Muscle of back (tissue), 13 donors: ENCODE measurements at places on chromosomes 11 and 22. TPM values are rescaled to one million over a fixed set of nuclear protein-coding genes. Genes with fewer than 3 reads are reported as not detected.

DNA sequence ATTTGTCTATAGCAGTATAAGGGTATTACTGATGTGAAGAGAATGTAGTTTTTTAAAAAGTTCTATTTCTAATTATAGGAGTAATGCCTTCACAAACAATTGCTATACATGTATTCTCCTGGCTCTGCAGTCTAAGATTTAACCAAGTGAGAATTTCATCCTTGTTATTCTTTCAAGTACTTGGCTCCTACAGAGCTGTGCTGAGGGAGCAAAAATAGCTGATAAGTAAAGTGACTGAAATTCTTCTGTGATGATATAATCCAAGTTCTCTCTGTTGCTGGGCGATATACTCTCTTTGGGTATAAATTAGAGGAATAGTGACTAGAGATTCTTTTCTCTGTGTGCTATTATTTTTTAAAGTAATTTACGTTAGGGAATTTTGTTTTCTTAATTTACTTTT lies 68.0 kb downstream of the PGR start:
- DNase-seq: no peak

GRCh38 chr11:110077831-110078325 lies 15.3 kb upstream of the ZC3H12C start:
- DNase-seq: peak; percentile 12

DNA sequence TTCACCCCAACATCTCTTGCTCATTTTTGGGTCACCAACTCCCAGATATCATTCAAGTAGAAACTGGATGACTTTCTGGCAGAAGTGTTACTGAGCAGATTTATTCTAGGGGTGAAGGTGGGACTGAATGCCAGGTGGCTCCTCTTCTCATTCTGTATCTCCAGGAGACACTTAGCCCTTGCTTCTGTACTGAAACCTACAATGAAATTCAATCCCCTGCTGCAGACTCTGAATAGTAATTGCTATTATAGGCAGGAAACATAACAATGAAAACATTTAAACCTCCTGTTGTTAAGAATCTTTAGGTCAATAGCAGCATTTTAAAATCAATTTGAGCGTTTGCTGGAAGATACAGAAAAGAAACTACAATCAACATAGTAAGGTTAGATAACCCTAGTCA lies 879.4 kb upstream of the TENM4 start:
- DNase-seq: no peak

The NOX4 gene
- 2.5 TPM for polyA plus RNA-seq

The WNT7B gene
- polyA plus RNA-seq: 0.09 TPM
